Hematopoietic multipotent progenitor cell treated with erythropoietin and hydrocortisone succinate and interleukin-3 and kit ligand, for 6 days (in vitro differentiated cells): ENCODE measurements at places on chromosomes 1 and 21.

- no peak for DNase-seq
Measured at GRCh38 chr1:181739214-181739613, 255.9 kb downstream of the CACNA1E start.

- peak; percentile 52 for DNase-seq
Measured at GRCh38 chr1:17826165-17826488, 71.0 kb downstream of the ACTL8 start.

GRCh38 chr1:62882201-62883104, 98.5 kb downstream of the ATG4C start:
- DNase-seq, result no peak

GRCh38 chr1:119133987-119134386, 6.5 kb downstream of the WARS2 start:
- no peak for DNase-seq

DNA sequence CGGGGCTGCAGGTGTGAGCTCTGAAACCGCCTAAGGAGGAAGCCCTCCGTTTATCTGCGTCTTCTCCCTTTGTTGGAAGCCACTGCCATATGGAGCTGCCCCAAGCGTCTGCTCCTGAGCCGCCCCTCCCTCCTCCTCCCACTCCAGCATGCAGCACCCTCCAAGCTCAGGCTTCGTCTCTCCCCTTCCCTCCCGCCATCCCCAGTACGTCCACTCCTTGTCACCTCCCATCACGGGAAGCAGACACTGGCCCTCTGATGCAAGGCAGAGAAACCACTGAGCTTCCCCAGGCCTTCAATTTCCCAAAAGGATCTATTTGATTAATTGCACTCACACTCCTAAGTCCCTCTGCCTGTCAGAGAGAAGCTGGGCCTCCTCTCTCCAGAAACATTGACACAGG, 52.5 kb downstream of the NFASC start:
- no peak for DNase-seq
